ENCODE measurements at places on chromosomes 7 and 10.

GRCh38 chr10:90319188-90319914 lies 538.5 kb downstream of the HTR7 start:
- peak; percentile 99 for DNase-seq

DNA sequence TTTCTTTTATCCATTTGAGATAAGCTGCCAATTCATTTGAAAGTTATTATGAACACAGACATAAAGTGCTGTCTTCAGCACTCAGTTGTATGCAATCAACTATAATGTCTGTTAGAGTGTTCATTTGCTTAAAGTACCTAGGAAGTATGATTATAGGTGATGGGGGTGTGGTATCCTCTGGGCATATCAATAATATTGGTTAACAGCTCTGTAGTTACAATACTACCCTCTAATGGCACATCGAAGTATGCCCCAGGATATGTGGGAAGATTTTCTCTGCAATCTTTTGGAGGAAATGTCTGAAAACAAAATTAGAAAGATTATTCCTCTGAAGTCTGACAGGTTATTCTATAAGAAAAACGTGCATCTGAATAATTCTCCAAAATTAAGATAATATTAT lies 429.7 kb downstream of the ARL4A start:
- DNase-seq: peak; percentile 31

DNA sequence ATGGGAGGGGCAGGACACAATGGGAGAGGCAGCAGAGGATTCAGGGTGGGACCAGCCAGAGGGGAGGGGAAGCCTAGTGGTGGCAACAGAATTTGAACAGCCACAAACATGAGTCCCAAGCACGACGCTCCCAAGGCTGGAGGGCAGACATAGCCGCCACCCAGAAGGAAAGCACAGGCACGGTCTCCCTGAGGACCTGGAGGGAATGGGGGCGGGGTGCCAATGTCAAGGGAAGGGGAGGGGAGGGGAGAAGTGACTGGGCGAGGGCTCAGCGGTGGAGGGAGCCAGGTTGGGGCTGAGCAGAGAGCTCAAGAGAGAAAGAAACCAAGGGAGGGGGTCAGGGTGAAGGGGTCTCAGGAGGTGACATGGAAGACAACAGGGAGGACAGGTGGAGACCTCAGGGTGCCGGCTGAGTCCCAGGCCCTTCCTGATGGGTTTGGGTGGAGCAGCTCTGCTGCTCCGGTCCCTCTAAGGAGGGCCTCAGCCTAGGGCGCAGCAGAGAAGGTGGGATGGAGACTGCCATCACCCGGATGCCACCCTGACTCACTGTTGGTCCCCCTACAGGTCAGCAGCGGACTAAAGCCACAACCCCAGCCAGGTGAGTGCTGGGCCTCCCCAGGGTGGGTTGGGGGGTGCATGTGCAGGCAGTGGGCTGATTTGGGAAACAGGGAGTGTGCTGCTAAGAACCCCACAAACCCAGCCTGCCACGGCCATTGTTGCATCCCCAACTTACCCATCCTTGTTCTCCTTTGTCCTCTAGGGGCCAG lies 24.2 kb downstream of the PILRA start:
- DNase-seq: no peak

- DNase-seq: no peak
These were observed 173.4 kb downstream of the SORCS1 start for GRCh38 chr10:106991091-106991490.

GRCh38 chr10:71211053-71211452 lies 1.3 kb upstream of the UNC5B start:
- DNase-seq: no peak

GRCh38 chr7:78691584-78691983 lies 761.9 kb downstream of the MAGI2 start:
- no peak for DNase-seq

- DNase-seq: no peak
These were observed 23.6 kb downstream of the TBC1D12 start for GRCh38 chr10:94425942-94426341.

DNA sequence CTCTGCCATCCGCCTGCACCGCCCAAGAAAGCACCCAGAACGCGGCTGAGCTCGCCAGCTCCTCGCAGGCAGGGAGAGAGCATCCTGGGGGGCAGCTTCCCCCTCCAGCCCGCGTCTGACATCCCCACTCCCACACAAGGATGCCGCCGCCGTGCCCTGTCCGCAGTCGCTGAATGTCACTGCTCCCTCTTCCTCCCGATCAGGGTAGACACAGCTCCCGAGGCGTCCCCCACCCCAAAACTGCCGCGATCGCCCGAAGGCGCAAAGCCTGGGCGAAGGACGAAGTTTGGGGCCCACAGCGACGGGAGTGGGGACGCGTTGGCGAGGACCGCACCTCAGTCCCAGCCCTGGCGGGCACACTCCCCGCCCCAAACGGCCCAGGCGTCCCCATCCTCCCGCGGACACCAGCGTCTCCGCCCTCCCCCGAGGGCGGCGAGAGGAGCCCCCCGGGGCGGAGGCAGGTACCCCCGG lies 1.5 kb upstream of the KAT6B start:
- DNase-seq: no peak

All from renal cortical epithelial cell (primary cell).